ENCODE measurements at places on chromosomes 4 and X.

- no peak for DNase-seq
Measured at GRCh38 chr4:2047031-2047660, 12.0 kb upstream of the NAT8L start.

- DNase-seq, result no peak
Measured at GRCh38 chr4:102675141-102675540, 85.6 kb downstream of the MANBA start.

DNA sequence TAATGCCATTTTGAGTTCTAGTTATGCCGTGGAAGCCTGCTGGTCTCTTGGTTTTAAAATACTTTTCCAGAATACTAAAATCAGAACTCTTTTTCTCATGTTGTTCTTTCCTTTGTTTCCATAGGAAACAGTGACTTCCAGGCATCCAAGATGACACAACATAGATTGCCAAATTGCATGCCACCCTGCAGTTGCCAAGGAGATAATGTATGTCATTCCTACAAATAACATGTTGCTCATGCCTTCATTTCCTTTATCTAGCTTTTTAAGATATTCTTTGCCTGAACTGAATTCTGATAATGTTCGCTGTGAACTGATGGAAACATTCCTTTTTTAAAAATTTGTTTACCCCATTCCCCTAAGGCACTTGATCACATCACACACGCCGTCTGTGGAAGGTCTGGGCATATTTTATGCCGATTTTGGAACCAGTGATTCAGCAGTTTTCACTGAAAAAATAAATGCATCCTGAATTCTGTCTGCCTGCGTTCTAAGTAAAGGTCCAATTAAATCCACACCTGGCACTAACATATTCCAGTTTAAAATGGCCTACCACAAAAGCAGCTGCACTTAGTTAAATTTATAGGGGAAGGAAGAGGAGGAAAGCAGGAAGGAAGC is 38.0 kb upstream of the COX7B2 start:
- no peak for DNase-seq

- no peak for DNase-seq
Measured at GRCh38 chr4:14769993-14770392, 232.3 kb upstream of the CPEB2 start.

DNA sequence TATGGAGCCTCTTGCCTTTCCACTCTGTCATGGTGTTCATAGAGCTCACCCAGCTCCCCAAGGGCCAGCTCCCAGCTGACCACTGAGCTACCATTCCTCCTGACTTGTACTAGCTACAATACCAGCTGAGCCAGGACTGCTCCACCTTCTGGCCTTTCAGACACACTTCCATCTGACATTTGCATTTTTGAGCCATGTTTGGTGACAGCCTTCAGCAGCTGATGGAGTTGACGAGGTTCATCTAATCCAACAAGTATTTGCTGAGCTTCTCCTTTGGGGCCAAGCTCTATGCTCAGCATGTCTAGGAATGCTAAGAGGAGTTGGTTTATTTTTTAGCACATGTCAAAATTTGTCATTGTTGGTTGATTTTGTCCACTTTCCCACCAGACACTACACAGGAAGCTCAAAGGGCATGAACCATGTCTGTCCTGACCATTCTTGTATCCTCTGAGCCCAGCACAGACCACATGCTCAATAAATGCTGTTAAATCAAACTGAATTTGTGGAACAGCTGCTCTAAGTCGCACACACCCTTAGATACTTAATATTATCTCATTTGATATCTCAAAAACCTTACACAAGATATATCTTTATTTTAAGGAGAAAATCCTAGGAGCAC is 142.6 kb upstream of the PPARGC1A start:
- DNase-seq, result no peak

All from activated CD8-positive, alpha-beta memory T cell treated with anti-CD3 and anti-CD28 coated beads, Interleukin-2, amount 50 U/mL, for 4 hours (primary cell).